CD4-positive, alpha-beta T cell treated with Interferon alpha-2 for 1 hour (primary cell): ENCODE measurements at places on chromosomes 3 and 15.

DNA sequence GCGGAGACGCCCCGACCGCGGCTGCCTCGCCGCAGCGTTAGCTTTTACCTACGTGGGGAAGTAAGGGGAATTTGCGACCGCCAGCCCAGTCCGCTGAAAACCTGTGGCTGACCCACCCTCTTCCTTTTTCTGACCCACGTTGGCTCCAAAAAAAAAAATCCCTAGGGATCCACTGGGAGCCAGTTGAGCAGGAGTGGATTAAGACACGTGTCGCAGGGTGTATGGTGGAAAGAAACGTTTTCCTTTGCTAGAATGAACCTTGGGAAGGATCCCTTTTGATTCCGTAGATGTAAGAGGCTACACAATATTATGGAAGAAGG, 575 bp upstream of the PCYT1A start:
- DNase-seq, result no peak

GRCh38 chr3:139260041-139260486, 83.8 kb upstream of the MRPS22 start:
- no peak for DNase-seq

- no peak for DNase-seq
Measured at GRCh38 chr3:170740726-170741591, 129.0 kb downstream of the RPL22L1 start.

- DNase-seq, result no peak
Measured at GRCh38 chr3:24648063-24648462, 153.4 kb upstream of the THRB start.

DNA sequence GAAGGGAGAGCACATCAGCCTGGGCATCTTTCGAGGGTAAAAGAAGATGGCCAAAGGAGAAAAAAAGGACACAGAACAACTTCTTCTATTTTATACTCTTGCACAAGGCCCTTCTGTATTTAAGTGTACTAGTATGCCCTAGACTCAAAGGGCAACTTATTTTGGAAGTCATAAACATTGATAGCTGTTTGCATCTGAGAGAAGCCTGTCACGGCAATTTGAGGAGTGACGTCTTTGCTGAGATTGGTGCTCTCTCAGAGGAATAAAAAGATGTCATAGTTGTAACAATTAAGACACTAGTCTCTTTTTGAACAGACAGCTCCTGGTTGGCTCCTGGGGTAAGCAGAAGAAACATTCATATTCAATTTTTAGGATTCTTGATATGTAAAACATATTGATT, 260.4 kb upstream of the TTC14 start:
- DNase-seq, result no peak

DNA sequence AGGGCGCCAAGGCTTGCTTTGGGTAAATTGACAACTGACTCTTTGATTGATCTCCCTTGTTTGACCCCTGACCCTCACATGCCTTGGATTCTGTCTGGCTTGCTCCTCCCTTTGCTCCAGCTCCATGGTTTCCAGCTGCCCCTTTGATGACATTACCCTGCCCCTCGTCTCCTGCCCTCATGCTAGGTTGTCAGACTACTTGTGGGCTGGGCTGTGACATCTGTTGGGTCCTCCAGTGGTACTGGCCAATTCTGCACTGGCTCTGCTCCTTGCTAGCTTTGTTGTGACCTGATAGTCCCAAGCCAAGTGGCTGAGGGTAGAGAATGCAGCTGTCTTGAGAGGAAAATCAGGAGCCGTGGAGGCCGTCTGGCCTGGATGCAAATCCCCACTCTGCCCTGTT, 6.2 kb downstream of the THSD4 start:
- no peak for DNase-seq

DNA sequence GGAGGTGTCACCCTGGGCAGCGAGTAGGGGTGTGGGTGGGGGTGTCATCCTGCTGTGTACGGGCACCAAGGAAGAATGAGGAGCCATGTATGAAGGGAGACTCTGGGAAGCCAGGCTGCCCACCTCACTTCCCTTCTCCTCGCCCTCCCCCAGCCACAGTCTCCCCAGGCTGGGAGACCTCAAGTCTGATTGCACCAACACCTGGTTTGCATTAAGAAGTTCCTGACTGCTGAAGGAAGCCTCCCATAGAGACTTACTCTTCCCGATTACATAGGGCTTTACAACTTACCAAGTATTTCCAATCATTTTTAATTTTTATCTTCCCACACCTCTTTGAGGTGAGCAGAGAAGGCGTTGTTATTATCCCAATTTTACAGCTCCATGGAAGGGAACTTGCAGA, 29.5 kb upstream of the SMAD3 start:
- DNase-seq, result no peak

DNA sequence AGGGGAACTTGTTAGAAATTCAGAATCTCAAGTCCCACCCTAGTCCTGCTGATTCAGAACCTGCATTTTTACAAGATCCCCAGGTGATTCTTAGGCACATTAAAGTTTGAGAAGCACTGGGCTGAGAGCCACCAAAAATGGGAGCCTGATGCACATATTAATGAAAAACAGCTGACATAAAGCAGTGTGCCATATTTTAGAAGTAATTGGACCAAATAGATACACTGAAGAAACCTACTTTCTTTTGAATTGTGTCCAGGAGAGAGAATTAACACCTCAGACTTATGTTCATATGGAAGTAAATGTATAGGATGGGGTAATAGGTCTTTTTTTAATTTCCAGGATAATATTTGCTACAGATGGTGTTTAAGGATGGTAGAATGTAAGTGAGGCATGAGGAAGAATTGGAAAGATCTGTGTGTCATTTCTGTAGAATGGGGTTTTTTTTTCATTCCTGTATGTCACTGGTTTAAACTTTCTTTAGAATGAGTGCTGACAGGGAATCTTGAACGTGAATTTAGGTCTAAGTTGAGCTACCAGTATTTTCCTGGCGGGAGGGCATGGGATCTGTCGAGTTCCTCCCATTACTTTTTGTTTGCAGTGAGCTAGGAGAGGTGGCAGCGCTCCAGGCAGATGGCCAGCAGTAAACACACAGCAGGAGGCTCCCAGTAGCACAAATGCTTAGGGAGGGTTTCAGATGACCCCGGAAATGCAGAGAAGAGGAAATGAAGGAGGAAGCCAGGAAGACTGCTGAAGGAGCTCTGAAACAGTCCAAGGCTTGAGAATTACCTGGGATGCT, 185.6 kb downstream of the PLCL2 start:
- DNase-seq, result no peak

GRCh38 chr15:33448961-33449606, 138.3 kb downstream of the RYR3 start:
- no peak for DNase-seq

GRCh38 chr15:71678191-71678590, 132.2 kb upstream of the NR2E3 start:
- no peak for DNase-seq

DNA sequence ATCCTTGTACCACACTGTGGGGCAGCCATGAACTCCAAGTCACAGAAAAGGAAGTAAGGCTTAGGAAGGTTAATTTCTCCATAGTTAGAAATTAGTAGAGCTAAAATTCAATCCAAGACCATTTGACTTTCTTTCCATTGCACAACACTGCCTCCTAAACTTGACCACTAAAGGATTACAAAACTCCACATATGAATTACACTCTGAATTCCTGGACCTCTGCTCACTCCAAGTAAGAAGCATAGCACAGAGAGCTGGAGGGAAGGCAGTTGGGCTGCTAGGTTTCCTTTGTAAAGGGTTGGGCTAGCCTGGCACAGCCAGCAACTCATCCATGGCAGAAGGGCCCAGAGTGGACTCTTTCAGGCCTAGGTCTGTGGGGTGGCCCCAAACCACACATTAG, 134.4 kb downstream of the MYLK start:
- DNase-seq, result no peak
